ENCODE measurements at places on chromosomes 6 and 20. TPM values are rescaled to one million over a fixed set of nuclear protein-coding genes. Genes with fewer than 3 reads are reported as not detected.
A peak's percentile ranks its signal among the peaks of the same experiment; 100 is the strongest.

The CST5 gene
- not detected for total RNA-seq

The EDN3 gene
- not detected for total RNA-seq

The COX7A2 gene
- 542 TPM for total RNA-seq

The IGF2R gene
- 82.4 TPM for total RNA-seq

DNA sequence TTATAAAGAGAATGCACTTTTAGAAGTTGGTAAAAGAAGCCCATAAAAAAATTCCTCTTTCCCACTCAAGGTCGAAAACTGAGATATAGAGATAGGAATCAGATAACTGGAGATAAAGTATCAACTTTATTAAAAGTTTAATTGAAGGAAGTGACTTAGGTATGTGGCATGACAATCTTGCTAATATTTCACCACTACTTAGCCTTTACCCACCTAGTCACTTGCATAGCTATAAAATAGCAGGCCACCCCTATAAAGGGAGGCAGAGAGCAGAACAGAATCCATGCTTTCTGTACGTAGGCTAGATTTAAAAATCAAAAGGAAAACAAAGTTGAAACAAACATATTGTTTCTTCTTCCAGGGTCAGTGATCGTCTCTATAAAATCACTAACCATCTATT, 13.2 kb upstream of the TBC1D32 start:
- DNase-seq: no peak

DNA sequence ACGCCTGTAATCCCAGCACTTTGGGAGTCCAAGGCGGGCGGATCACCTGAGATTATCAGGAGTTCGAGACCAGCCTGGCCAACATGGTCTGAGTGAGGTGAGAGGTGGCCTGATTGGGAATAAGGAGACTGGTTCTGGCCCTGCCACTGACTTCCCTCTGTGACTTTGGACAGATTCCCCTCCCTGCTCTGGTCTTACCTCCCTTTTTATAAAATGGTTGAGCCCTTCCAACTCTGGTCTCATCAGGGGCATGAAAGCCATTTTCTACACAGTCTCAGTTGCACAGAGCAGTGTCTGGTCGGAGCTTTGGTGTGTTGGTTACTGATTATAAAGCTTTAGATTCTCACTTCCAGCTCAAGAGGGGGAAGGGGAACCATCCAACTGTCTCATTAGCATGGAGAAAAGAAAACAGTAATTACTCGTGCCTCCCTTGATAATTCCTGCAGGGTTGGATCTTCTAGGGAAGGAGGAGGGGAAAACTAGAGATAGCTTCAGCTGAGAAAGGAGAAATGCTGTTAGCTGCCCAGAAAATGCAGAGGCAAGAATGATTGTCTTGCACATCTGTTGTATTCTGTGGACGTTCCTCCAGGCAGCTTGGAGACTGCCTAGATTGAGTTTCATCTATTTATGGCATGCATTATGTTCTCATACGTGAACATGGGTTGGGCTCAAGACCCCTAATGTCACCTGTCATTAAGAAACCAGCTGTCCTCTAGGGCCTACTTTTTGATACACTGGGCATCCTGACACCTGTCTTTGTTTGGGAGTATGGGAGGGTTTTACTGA, 30.4 kb downstream of the RALY start:
- no peak for DNase-seq

DNA sequence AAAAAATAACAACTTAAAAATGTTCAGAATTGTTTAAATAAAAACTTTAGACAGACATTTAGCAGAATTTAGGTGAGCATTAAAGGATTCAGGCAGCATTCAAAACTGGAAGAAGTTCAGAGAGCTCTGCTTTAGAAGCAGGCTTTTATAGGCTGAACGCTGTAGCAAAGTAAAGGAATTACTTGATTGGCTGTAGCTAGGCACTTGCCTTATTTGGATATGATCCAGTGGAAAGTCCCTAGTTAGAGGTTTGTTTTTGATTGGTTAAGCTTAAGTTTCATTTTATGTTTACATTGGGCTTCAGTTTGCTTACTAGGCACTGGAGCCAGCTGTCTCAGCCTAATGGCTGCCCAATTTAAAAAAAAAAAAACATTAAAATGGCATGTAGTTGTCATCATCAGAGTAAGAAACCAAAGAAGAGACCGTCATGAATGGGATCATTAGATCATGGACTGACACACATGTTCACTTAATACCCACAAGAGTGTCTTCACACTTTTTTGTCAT, 65.1 kb downstream of the CBFA2T2 start:
- peak; percentile 35 for DNase-seq

DNA sequence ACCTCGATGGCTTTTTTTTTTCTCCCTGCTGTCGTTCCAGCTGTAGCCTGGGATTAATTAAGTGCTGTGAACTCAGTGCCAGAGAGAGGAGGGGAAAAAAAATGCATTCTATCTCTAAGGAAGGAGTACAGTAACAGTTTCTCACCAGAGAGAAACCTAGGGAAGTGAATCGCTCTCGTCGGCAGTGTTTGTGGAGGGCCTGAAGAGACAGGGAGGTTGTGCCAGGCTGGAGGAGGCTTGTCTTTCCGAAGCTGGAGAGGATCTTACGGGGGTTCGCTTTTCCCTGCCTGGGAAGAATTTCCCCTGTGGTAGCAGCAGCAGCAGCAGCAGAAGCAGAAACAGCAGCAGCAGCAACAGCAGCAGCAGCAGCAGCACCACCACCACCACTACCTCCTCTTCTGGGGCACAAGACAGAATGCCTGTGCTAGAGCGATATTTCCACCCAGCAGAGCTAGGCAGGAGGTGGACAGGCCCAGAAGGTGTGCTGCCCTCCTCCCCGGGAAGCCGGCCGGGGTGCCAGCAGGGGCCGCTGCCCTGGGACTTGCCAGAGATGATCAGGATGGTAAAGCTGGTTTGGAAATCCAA, 186.5 kb downstream of the PDE7B start:
- DNase-seq: no peak

DNA sequence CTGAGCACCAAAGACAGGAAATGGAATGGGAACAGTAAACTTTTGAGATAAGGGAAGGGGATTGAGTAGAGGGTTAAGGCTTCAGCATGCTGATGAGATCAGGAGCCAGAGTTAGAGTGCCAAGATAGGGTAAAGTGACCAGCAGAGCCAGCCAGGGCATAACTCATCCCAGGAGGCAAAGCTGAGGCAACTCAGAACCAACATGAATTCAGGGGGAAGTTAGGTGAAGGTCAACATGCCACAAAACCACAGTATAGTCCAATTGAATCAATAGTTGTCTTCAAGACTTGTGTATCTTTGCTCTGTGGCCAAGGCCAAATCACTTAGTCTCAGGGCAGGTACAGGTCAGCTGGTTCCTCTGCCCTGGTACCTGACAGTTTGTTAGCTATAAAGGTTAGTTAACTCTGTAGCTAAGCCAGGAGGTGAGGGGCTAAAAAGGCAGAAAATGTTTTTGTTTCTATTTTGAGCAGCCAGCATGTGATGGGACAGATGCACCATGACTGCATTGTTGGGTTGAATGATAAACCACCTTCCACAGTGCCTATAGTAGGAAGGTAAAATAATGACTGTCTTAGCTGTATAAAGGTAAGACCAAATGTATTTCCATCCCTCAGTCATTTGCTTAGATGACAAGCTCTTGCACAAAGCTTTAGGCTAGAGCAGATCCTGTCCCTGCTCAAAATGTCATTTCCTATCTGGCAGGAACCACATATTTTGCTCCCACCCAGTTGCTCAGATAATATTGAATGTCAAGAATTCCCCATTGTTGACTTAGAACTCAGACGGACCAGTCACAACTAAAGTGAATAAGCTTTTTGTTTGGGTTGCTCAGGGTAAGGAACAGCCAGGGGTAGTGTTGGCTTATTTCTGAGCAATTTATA, 15.8 kb downstream of the RNF8 start:
- no peak for DNase-seq

DNA sequence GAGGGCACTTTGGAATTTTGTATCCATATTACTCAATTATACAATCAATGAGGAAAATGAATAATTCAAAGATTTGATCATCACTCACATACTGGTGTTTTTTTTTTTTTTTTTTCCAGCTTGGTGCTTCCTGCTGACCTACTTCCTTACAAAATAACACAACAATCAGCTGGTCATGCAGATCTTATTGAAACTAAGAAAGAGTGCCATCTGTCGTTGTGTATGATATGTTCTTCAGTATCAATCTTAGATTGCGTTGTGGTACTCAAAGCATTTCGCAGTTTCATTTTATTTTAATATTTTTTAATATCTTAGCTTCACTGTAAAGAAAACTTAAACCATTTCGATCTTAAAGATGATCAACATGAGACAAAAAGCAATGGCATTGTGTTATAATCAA, 155.6 kb downstream of the OGFRL1 start:
- no peak for DNase-seq

GRCh38 chr6:16670617-16671051, 90.6 kb downstream of the ATXN1 start:
- DNase-seq: no peak

GRCh38 chr6:680666-681340, 12.1 kb downstream of the EXOC2 start:
- no peak for DNase-seq

DNA sequence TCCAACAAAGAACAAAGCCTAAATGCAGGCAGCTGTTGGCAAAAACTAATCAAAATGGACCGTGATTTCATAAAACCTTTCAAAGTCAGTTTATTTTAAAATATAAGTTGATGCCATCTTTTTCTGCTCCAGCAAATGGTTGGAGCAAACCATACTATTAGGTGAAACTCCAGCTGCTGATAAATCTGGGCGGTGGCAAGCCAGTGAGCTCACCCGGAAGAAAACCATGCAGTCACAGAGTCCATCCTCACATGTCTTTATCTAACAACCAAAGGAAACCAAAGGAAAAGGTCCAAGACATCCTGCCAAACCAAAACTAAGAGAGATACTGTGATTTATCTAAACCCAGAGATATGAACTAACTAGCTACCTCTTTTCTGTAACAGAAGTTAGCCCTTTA, 72.6 kb downstream of the HIVEP2 start:
- DNase-seq: no peak

DNA sequence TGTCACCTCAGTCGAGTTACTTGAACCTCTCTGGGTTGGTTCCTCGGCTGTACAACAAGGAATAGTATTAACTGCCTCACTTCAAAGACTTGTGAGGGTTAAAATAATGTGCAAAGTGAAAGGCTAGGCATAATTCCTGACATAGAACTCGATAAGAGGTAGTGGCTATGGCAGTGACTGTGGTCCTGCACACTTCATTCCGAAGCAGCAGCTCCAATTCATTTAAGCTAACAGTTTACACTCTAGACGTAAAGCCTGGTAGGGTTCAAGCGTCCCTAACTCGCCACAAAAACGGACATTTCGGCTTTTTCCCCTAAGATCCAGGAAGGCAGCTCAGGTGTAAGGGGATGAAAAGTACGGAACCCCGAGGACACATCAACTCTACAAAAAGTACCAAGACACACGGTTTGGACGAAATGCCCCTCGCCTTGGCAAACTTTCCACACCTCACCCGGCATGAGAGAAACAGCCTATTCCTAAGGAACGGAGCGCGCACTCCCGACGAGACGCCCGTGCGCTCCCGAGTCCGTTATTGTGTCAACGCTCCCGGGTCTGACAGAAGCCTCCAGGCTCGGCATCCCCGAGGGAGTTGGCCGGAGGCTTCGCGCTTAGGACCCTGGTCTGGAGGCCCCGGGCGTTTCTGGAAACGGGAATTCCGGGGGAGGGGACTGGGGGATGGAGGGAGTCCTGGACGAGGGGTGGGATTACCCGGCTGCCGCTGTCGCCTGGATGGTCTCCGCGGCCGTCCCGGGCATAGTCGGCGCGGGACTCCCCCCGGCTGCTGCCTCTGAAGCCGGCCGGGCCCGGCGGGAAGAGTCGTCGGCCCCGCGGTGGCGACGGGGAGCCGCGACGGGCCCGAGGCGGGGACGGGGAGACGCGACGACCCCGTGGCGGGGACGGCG, 937 bp downstream of the ZNF318 start:
- DNase-seq: no peak

DNA sequence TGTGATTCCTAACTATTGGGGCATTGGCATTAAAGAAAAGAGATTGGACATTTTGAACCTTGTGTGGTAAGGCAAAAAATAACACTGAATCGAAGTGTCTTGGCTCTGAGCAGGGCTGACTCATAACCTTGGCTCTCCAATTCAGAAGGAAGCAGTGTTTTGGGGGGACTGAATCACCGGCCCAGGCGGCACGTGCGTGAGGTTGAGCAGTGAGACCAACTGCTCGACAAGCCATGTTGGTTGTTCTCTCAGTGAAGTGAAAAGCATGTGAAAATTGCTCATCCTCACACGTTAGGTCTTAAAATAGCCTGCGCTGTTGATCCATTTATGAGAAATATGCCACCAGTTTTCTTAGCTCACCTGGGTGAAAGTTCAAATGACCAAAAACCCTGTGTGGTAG, 137.8 kb upstream of the SPACA1 start:
- DNase-seq: no peak

DNA sequence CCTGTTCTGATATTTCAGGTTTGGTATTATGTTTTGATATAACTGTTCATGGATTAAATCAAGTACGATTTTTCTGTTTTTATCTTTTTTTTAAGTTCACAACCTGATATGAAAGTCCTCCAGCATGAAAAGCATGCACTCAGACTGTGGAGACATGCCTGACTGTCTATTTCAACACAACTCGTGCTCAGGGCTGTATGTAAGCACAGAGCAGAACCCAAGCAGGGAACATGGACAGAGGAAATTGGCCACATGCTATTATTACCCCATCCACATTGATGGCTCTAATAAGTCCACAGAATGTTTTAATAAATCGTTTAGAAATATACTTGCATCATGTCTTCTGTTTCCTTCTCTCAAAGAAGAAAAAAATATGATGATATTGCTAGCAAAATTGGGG, 730.4 kb downstream of the C6orf118 start:
- no peak for DNase-seq

DNA sequence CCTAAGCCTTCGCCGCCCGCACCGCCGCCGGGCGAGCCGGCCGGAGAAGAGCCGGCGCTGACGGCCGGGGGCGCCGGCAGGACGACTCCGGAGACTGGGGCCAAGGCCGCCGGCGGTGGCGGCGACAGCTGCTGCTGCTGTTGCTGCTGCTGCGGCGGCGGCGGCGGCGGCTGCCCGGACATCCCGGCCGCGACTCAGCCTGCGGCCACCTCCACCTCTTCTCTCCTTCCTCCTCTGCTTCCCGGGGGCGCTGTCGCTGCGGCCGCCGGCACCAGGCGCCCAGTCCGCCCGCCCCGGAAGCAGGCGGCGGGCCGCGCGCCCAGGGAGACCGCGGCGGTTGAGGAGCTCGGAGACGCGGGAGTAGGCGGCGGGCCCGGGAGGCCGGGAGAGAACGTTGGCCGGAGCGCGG, 307 bp downstream of the RANBP9 start:
- no peak for DNase-seq

Measured in activated T-helper 2 cell treated with anti-CD3 and anti-CD28 coated beads, Interferon-gamma antibody, Interleukin-2, Interleukin-4, amounts not matched to agents 10 μg/mL and 5 μg/mL and 100 μg/mL, durations not matched to agents 14 hours and 24 hours and 36 hours (primary cell).